ENCODE measurements at places on chromosomes 12 and 14. TPM values are rescaled to one million over a fixed set of nuclear protein-coding genes. Genes with fewer than 3 reads are reported as not detected.

- H3K36me3 ChIP-seq: no peaks in the 10 kb centered on the region
- DNase-seq: no peak
- no peaks in the 10 kb centered on the region for H3K4me1 ChIP-seq
- no peaks in the 10 kb centered on the region for H3K27me3 ChIP-seq
- no peak overlapping the region for H3K4me3 ChIP-seq
Observed at GRCh38 chr12:9797722-9798619, 29.3 kb upstream of the KLRF1 start.

CACNA2D4 gene
- total RNA-seq: 1.5 TPM

DHRS4L2 gene
- 56.8 TPM for total RNA-seq

TXNRD1 gene
- total RNA-seq: 70.8 TPM

IGF1 gene
- 42.8 TPM for total RNA-seq

GRCh38 chr14:60241091-60241490 is 7.9 kb upstream of the PPM1A start:
- H3K27me3 ChIP-seq: no peaks in the 10 kb centered on the region
- no peak overlapping the region for H3K4me3 ChIP-seq
- H3K36me3 ChIP-seq: no peaks in the 10 kb centered on the region
- DNase-seq: no peak
- H3K27ac ChIP-seq: no peak overlapping the region
- no peaks in the 10 kb centered on the region for H3K4me1 ChIP-seq

DNA sequence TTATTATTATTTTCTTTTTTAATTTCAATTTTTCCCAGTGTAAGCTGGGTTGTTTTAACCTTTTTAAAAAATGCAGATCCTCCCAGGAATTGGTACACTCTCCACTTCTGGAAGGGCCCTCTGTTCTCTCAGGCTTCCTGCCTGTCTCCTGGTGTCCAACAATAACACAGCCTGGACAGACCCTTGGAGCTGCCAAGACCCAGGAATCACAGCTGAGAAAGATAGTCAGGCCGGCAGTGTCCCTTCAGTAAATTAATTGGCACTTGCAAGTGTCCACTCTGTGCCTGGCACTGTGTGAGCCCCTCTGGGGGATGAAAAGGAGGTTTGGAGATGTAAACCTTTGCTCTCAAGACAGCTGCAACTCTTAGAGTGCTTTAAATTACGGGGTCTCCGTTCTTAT is 113.3 kb downstream of the SMOC1 start:
- H3K27me3 ChIP-seq: no peaks in the 10 kb centered on the region
- no peak for DNase-seq
- H3K4me3 ChIP-seq: no peak overlapping the region
- peaks cover 6% of the 10 kb centered on the region for H3K36me3 ChIP-seq
- H3K4me1 ChIP-seq: peaks cover 4% of the 10 kb centered on the region

SOAT2 gene
- 9.4 TPM for total RNA-seq

DNA sequence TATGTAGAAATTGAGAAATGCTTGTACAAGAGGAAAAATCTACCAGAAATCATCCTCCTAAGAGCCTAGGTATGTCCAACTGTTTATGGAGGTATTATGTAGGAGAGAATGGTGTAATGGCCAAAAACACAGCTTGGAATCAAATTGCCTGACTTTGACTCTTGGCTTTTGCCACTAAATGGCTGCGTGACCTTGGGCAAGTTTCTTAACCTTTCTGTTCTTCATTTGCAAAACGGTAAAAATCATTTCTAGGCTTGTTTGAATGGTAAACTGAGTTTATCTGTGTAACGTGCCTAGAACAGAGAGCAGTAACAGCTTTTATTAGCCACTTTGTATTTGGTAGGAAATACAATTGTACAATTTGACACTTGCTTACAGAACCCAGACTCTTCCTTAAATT is 4.9 kb upstream of the GRIP1 start:
- no peaks in the 10 kb centered on the region for H3K4me1 ChIP-seq
- no peak for DNase-seq
- no peak overlapping the region for H3K4me3 ChIP-seq
- H3K36me3 ChIP-seq: no peaks in the 10 kb centered on the region

- no peaks in the 10 kb centered on the region for H3K36me3 ChIP-seq
- H3K27me3 ChIP-seq: no peaks in the 10 kb centered on the region
- no peak overlapping the region for H3K4me3 ChIP-seq
- H3K27ac ChIP-seq: no peak overlapping the region
- H3K4me1 ChIP-seq: no peaks in the 10 kb centered on the region
Observed at GRCh38 chr12:61188801-61189595, 1071.2 kb upstream of the USP15 start.

CCDC184 gene
- total RNA-seq: 0.08 TPM

CIDEB gene
- total RNA-seq: 142 TPM

DNA sequence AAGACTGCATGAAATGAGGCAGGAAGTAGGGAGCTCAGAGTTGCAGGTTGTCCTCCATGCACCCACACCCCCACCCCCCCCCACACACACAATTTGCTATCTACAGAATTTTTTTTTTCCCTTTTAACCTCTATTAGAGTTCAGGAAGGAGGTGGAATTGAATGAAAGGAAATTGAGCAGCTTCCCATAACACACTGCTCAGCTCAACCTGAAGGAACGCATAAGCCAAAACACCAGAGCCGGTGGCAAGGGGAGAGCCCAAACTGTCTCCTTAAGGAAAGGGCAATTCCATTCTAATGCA is 74.1 kb downstream of the NUAK1 start:
- H3K4me1 ChIP-seq: no peaks in the 10 kb centered on the region
- no peak overlapping the region for H3K4me3 ChIP-seq

GRCh38 chr12:15856097-15856982 is 25.8 kb upstream of the STRAP start:
- H3K27me3 ChIP-seq: no peaks in the 10 kb centered on the region
- no peaks in the 10 kb centered on the region for H3K36me3 ChIP-seq
- no peak overlapping the region for H3K4me3 ChIP-seq
- DNase-seq: peak; percentile 39
- H3K27ac ChIP-seq: no peak overlapping the region
- peaks cover 11% of the 10 kb centered on the region for H3K4me1 ChIP-seq

PLEKHG7 gene
- 0.17 TPM for total RNA-seq

GRCh38 chr14:74491956-74492775 is 939 bp downstream of the NPC2 start:
- no peak overlapping the region for H3K27ac ChIP-seq
- no peak for DNase-seq
- H3K4me1 ChIP-seq: peaks cover 18% of the 10 kb centered on the region
- H3K36me3 ChIP-seq: no peaks in the 10 kb centered on the region

DNA sequence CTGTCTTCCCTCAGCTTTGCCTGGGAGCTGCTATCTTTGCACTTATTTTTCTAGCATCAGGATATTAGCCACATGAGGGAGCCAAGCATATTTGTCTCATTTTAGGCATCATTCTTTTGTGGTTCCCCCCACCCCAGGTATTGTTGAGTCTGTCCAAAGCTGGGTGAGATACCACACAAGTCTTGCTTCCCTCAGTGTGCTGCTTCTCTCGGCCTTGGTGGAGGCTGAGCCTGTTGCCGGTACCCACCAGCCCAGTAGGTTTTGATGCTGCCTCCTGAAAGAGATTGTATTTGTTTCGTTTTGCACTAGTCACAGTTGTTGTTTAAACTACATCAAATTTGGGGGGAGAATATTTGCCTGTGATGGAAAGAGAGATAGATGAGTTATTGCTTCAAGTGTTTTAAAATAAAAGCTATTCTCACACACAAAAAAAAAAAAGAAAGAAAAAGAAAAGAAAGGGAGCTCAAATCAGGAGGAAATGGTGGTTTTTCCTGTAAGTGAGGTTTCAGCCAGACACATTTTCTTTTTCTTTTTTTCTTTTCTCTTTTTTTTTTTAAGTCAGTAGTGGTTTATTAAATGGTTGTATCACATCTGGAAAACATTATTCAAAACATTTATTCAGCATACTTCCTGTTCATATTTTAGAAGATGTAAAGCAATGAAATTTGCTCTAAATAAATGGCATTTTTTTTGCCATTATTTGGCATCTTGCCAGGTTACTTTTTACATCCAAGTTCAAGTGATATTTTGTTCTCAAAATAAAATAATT is 58.5 kb downstream of the SLC4A8 start:
- H3K27ac ChIP-seq: no peak overlapping the region
- H3K36me3 ChIP-seq: no peaks in the 10 kb centered on the region
- DNase-seq: no peak
- no peaks in the 10 kb centered on the region for H3K27me3 ChIP-seq
- no peak overlapping the region for H3K4me3 ChIP-seq

DNA sequence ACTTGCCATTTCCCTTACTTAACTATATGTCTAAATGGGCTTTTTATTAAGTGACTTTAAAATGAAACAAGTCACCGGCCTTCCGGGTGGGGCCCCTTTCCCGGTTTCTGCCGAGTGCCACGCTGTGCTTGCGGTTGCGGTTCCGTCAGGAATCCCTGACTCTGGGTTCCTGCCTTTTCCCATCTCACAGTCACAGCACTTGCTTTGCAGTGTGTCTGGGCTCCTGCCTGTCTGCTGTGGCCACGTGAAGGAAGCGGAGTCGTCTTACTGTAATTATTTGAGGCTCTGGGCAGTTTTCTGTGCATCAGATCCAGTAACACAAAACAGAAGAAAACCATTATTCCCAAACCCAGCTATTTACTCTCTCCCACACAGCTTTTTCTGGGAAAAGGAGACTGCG is 44.0 kb upstream of the FRMD6 start:
- H3K27ac ChIP-seq: no peak overlapping the region
- H3K27me3 ChIP-seq: no peaks in the 10 kb centered on the region
- H3K36me3 ChIP-seq: no peaks in the 10 kb centered on the region
- no peak for DNase-seq

GRCh38 chr12:104458694-104459367 is 2.1 kb downstream of the CHST11 start:
- peak overlapping the region; percentile 14 for H3K4me3 ChIP-seq
- peak; percentile 50 for DNase-seq
- H3K27me3 ChIP-seq: no peaks in the 10 kb centered on the region
- no peaks in the 10 kb centered on the region for H3K36me3 ChIP-seq

TTC5 gene
- total RNA-seq: 8.3 TPM

DBX2 gene
- total RNA-seq: not detected

DNA sequence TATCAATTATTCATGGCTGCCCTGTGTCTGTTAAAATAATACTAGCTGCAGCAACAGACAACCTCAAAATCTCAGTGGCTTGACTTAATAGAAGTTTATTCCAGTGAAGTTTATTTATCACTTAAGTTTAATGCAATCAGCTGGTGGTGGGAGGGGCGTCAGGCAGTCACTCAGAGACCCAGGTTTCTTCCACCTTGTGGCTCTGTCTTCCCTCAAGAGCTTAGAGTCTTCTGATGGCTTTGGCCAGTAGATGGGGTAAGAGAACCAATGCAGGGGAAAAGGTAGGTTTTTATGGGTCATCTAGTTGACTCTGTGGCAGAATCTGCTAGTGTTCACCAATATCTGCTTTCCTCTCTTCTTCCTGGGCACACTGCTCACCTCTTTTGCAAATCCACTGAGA is 668.9 kb downstream of the AACS start:
- no peaks in the 10 kb centered on the region for H3K27me3 ChIP-seq
- no peaks in the 10 kb centered on the region for H3K36me3 ChIP-seq
- H3K4me3 ChIP-seq: no peak overlapping the region
- DNase-seq: no peak
- no peak overlapping the region for H3K27ac ChIP-seq

NANOG gene
- not detected for total RNA-seq

DNA sequence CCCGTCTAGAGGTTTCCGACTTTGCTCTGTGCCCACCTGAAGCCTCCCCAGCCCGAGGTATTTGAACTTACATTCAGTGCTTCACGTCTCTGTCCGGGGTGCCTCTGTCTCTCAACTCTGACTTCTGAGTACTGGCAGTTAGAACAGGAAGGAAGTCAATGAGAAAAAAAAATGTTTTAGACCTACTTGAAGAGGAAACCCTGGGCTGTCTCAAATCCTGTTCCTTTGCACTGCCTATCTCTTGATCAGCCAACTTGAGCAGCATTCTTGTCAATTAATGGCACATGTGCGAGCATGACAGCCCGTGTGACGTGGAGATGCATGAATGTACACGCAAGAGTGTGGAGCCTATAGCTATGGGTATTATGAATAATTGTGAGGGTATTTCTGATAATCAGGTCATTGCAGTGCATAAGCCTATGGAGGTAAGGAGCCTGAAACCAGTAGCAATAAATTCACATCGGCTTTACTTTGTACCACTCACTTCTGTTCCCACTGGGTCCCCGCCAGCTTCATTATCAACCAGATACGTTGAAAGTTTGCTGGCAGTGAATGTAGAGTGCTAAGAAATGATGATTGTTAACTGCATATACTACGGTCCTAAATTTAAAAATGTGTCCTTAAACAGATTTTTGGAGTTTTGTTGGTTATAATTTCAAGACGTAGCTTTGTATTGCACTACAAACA is at the start of gene ARHGDIB:
ARHGDIB (minus strand) TSS at position 136 of the 687 bp plus-strand sequence. CDS start 10,889 bp downstream, outside the sequence.
- peak within 1 kb of the TSS; percentile 63 for H3K27ac ChIP-seq
- H3K36me3 ChIP-seq: no peaks in the 10 kb centered on the region
- no peaks in the 10 kb centered on the region for H3K4me1 ChIP-seq
- H3K27me3 ChIP-seq: no peaks in the 10 kb centered on the region

DNA sequence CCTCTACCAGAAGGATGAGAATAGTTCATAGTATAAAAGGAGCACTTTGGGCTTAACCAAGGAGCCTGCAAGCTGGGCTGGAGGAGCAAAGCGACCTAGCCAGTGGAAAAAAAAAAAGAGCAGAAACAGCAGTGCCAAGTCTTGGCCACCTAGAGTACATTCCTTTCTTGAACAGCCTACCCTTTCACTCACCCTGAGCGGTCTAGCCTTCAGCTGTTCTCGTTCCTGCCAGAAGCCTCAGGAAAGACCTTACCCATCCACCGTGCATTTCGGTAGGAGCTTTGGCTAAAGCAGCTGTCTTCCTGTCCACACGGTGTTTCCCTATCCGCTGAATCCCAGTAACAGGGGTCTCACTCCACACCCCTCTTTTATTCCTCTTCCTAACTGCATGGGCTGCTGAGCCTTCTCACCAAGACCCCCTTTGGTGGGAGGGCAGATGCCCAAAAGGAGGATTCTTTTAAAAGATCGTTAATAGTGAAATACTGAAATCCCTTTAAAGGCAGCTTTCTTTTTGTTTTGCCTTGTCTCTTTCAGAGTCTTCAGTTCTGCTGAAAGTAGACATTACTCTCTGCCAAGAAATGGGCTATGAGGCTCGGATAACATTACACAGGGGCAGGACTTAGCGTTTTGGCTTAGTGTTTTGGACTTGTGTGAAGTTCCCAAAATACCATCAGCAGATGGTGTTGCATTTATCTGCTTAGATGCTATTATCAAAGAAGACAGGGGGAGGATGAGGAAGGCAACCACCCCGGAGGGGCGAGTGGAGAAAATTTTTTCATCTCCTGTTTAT is 88.5 kb upstream of the METAP2 start:
- no peaks in the 10 kb centered on the region for H3K4me1 ChIP-seq
- H3K27me3 ChIP-seq: no peaks in the 10 kb centered on the region
- H3K27ac ChIP-seq: no peak overlapping the region
- no peak for DNase-seq
- no peak overlapping the region for H3K4me3 ChIP-seq
